Natural killer cell treated with Interleukin-12 subunit alpha and Interleukin-12 subunit beta and Interleukin-15 and Interleukin-18, amount 100 ng/mL, for 72 hours (primary cell): ENCODE measurements at places on chromosomes 7 and 10.

DNA sequence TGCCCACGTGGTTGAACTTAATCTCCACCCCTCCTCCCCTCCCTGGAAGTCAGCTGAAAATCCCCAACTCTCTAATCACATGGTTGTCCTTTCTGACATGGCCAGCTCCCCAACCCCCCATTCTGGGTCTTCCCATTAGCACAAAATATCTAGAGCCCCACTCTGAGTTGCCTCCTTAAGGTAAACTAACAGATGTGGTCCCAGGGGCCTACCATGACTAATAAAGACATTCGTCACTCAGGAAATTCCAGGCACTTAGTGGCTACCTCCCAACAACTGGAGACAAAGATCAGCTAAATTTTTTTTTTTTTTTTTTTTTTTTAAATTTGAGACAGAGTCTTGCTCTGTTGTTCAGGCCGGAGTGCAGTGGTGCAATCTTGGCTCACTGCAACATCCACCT lies 21.1 kb downstream of the CCDC126 start:
- H3K36me3 ChIP-seq, result peaks cover 21% of the 10 kb centered on the region
- no peaks in the 10 kb centered on the region for H3K27me3 ChIP-seq
- no peak overlapping the region for H3K27ac ChIP-seq
- no peaks in the 10 kb centered on the region for H3K4me1 ChIP-seq
- H3K4me3 ChIP-seq, result no peak overlapping the region

GRCh38 chr7:6056616-6057015 lies 25.4 kb downstream of the ANKRD61 start:
- no peak overlapping the region for H3K27ac ChIP-seq
- DNase-seq, result no peak
- no peak overlapping the region for H3K4me3 ChIP-seq
- H3K36me3 ChIP-seq, result peaks cover 4% of the 10 kb centered on the region
- H3K27me3 ChIP-seq, result no peaks in the 10 kb centered on the region

DNA sequence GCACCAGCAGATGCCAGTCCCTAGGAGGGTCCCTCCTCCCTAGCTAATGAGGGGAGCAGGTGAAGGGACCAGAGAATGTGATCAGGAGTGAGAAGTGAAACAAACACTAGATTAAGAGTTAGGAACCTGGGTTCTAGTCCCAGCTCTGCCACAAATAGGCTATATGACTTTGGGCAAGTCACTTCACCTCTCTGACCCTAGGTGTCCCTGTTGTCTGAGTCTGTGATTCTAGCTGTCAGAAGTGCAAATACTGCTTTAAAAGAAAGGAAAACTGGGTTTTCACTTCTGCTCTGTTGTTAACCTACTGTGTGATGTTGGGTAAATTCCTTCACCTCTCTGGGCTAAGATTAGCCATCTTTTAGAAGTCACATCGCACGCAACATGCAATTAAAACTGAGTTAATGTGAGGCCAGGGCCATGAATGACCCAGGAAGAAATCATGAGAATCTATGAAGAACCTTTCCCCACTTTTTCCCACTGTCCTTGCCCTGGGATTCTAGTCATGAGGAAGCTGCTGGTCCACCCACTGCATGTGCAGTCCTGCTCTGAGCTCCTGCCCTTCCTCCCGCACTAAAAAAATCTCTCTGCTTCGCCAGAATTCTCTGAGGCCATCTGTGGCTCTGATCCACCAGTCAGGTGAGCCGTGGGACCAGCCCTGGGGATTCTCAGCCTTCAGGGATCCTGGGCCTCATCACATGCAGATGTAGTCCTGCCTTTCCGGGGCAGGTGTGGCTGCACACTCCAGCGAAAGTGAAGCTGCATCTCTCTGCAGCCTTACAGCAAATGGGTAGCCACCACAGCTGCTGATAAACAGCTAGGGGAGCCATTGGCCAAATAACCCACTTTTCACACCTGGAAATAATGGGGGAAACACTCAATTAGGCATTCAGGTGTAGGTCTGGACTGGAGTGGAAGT lies 181.7 kb downstream of the PLXNA4 start:
- no peak overlapping the region for H3K4me3 ChIP-seq
- H3K36me3 ChIP-seq, result no peaks in the 10 kb centered on the region
- H3K27ac ChIP-seq, result no peak overlapping the region
- no peaks in the 10 kb centered on the region for H3K27me3 ChIP-seq

DNA sequence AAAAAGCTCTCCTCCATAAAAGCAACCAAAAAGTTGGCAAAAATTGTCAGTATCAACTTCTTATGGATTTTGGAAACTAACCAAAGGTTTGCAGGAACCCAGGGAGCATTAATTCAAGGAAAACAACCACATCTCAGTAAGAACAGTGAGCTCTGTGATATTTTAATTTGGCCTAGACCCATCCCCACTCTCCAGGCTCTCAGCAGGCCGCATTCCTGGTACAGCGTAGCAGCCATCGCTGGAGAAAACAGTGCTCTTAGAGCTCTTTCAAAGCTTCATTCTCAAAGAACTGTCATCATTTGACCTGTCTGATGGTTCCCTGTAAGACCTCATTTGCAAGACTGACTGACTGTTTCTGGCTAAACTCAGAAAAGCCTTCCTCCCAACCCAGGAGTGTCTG lies 81.9 kb downstream of the NUDCD3 start:
- no peak overlapping the region for H3K27ac ChIP-seq
- DNase-seq, result no peak
- H3K36me3 ChIP-seq, result peaks cover 10% of the 10 kb centered on the region
- H3K4me1 ChIP-seq, result peaks cover 9% of the 10 kb centered on the region
- H3K27me3 ChIP-seq, result no peaks in the 10 kb centered on the region
- no peak overlapping the region for H3K4me3 ChIP-seq

- DNase-seq, result no peak
- H3K27ac ChIP-seq, result no peak overlapping the region
- peaks cover 8% of the 10 kb centered on the region for H3K27me3 ChIP-seq
- peaks cover 5% of the 10 kb centered on the region for H3K4me1 ChIP-seq
- no peak overlapping the region for H3K4me3 ChIP-seq
Observed at GRCh38 chr10:71471957-71472365, 75.2 kb downstream of the CDH23 start.

GRCh38 chr7:98970016-98970615 lies 91.8 kb downstream of the TRRAP start:
- no peak for DNase-seq
- H3K4me3 ChIP-seq, result no peak overlapping the region
- peaks cover 37% of the 10 kb centered on the region for H3K36me3 ChIP-seq

DNA sequence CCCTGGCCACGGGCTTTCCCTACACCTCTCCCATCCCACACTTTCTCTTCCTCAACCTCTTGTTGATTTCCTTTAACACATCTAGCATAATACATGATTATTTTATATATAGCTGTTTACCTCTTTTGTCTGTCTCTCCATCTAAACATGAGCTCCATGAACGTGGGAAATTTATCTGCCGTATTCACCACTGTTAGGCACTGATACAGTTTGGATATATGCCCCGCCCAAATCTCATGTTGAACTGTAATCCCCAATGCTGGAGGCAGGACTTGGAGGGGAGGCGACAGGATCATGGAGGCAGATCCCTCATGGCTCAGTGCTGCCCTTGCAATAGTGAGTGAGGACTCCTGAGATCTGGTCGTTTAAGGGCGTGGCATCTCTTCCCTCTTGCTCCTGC lies 5.7 kb downstream of the CYTH3 start:
- H3K27ac ChIP-seq, result no peak overlapping the region
- no peak for DNase-seq
- H3K4me3 ChIP-seq, result no peak overlapping the region
- peaks cover 23% of the 10 kb centered on the region for H3K4me1 ChIP-seq

- H3K27ac ChIP-seq, result no peak overlapping the region
- H3K36me3 ChIP-seq, result no peaks in the 10 kb centered on the region
- no peak overlapping the region for H3K4me3 ChIP-seq
- peaks cover 9% of the 10 kb centered on the region for H3K4me1 ChIP-seq
- peaks cover 9% of the 10 kb centered on the region for H3K27me3 ChIP-seq
Observed at GRCh38 chr10:95442341-95442740, 118.8 kb downstream of the SORBS1 start.

GRCh38 chr10:78859769-78860168 lies 209.0 kb upstream of the ZMIZ1 start:
- no peak overlapping the region for H3K4me3 ChIP-seq
- H3K27me3 ChIP-seq, result no peaks in the 10 kb centered on the region
- H3K27ac ChIP-seq, result no peak overlapping the region
- no peak for DNase-seq
- H3K4me1 ChIP-seq, result no peaks in the 10 kb centered on the region

DNA sequence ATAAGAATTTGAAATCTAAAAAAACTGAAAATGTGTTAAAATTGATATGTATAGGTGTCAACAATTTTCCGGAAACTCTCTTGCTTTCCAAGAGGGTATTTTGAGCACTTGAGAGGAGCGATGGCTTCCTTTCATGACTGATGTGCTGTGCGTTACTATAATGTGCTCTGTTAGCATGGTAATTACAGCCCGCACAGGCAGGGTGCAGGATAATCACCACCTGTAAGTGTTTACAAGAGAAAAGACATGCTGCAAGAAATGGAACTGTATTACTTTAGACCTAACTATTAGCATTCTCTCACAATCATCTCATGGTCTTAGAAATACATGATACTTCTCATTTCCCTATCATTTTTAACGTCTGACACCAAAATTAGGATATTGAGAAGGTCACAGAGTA lies 92.4 kb upstream of the ADARB2 start:
- H3K27ac ChIP-seq, result no peak overlapping the region
- no peaks in the 10 kb centered on the region for H3K4me1 ChIP-seq
- peaks cover 9% of the 10 kb centered on the region for H3K27me3 ChIP-seq
- no peaks in the 10 kb centered on the region for H3K36me3 ChIP-seq
- no peak for DNase-seq
- no peak overlapping the region for H3K4me3 ChIP-seq
